ENCODE measurements at places on chromosomes 6 and 20.
A peak's percentile ranks its signal among the peaks of the same experiment; 100 is the strongest.

- DNase-seq, result no peak
These were observed 10.8 kb downstream of the MAVS start for GRCh38 chr20:3857405-3857804.

DNA sequence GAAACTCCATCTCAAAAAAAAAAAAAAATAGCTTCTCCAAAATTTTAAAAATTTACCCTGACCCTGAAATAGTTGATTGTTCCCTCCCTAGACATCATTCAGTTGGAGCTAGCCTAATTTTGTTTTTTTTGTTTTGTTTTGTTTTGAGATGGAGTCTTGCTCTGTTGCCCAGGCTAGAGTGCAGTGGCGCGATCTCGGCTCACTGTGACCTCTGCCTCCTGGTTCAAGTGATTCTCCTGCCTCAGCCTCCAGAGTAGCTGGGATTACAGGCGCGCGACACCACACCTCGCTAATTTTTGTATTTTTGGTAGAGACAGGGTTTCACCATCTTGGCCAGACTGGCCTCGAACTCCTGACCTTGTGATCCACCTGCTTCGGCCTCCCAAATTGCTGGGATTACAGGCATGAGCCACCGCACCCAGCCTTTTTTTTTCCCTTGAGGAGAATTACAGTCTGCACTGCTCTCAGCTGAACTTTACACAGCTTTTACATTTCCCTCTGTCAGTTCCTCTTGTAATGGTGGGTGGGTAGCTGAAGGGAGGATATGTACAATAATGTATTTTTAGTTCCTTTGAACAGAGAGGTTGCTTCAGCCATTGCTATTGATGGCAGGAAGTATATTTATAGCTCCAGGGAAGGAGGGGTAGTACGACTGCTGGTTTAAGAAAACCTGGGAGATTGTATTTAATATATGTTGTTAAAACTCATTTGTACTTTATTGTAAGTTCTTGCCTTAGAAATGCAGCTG lies 27.7 kb downstream of the PTPRA start:
- DNase-seq, result no peak

- no peak for DNase-seq
These were observed 406.8 kb upstream of the SULF2 start for GRCh38 chr20:48192109-48192508.

GRCh38 chr6:79967178-79967577 lies 19.8 kb upstream of the ELOVL4 start:
- no peak for DNase-seq

- no peak for DNase-seq
These were observed 87.3 kb downstream of the SCML4 start for GRCh38 chr6:107736713-107737396.

GRCh38 chr20:37898233-37899104 lies 4.5 kb upstream of the VSTM2L start:
- no peak for DNase-seq

GRCh38 chr6:38715016-38715689 lies at the start of gene DNAH8:
DNAH8 (plus strand) TSS chr6:38715311; CDS start chr6:38722810, 7,499 bp downstream.
- no peak for DNase-seq

GRCh38 chr20:53656293-53657202 lies 62.9 kb upstream of the ZNF217 start:
- no peak for DNase-seq

GRCh38 chr6:140073456-140073855 lies 699.0 kb upstream of the CITED2 start:
- no peak for DNase-seq

DNA sequence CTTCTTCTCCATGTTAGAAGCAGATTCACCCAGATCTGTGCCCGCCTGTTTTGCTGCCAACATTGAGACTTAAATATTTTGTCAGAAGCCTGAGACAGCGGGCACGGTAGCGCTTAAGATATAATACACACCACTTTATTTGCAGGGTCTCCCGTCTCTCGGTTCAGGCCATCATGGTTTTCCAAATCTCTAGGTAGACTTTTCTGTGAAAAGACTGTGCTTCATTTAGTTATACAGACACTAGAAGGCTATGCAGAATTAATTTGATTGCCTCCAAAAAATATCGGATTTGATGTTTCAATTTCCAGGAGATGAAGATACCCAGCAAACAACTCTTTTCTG lies 598 bp downstream of the TBP start:
- DNase-seq, result no peak

GRCh38 chr20:33280000-33280680 lies 2.9 kb upstream of the BPIFB1 start:
- DNase-seq, result no peak

GRCh38 chr6:16787128-16787682 lies 25.9 kb upstream of the ATXN1 start:
- no peak for DNase-seq

DNA sequence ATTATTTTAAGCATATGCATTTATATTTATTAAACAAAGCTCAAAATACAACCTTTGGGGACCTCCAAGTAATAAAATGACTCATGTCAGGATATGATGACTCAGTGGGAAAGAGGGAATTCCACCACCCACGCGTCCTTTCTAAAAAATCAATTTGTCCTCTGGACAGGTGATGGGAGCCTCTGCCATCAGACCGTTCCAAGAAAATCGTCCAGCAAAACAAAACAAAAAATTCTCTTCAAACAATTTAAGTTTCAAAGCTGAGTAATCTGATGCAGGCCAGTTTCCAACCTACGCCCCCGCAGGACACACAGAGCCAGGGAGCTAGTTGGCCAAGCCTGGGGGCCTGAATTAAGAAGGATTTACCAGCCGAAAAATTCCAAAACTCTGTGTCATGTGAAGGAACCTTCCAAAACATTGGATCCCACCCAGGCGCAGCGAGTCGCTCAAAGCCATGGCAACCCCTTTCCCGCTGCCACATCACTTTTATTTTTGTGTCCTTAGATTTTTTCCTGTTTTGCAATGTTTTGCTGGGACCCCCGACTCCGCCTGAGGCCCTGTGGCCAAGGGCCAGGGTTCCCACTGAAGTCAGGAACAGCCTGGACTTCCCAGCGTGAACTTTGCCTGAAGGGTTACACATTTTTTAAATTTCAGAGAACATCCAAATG lies 95.3 kb downstream of the NFATC2 start:
- no peak for DNase-seq

DNA sequence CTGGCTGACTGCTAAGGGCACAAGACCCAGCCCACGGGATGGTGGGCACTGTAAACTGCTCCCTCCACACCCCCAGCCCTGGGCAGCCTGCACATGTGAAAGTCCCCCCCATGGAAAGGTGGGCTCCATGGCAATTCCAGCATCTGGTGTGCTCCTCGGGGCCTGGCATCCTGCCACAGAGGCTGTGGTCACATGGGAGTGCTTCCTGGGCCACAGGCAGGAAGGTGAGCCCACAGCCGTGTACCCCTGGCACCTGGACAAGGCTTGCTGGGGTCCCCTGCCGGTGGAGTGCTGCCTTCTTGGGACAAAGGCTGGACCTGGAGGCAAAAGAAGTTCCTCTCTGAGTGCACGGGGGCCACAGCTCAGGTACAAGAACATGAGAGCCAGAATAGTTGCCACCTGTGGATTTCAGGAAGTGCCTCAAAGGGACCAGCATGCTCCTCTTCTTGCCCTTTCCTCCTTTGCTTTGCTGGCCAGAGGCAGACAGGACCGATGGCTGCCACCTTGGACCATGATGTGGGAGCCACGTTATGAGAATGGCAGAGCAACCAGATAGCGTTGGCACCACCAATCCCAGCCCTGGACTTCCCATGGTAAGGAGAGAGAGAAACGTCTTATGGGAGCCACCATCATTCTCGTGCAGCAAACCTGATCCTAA lies 120.2 kb upstream of the MLN start:
- no peak for DNase-seq

GRCh38 chr6:36223706-36224105 lies 27.2 kb downstream of the BRPF3 start:
- DNase-seq, result no peak

DNA sequence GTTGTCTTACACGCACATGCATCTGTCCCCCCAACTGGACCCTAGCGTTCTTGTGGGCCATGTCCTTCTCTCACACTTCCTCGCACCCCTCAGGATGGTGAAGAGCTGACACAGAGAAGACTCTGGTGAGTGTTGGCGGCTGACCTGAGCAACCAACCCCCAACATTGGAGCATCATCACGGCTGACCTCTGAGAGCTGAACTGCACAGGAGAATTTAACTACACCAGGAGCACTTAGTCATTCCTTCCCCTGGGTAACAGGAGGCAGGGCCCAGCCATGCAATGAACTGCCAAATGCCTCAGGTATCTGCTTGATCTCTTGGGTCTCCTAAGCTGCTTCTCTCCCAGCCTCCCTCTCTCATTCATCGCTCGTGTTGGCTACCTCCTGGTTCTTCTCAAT lies 88.5 kb downstream of the PSMG4 start:
- DNase-seq, result no peak

GRCh38 chr6:12467706-12468670 lies 177.8 kb downstream of the EDN1 start:
- no peak for DNase-seq

DNA sequence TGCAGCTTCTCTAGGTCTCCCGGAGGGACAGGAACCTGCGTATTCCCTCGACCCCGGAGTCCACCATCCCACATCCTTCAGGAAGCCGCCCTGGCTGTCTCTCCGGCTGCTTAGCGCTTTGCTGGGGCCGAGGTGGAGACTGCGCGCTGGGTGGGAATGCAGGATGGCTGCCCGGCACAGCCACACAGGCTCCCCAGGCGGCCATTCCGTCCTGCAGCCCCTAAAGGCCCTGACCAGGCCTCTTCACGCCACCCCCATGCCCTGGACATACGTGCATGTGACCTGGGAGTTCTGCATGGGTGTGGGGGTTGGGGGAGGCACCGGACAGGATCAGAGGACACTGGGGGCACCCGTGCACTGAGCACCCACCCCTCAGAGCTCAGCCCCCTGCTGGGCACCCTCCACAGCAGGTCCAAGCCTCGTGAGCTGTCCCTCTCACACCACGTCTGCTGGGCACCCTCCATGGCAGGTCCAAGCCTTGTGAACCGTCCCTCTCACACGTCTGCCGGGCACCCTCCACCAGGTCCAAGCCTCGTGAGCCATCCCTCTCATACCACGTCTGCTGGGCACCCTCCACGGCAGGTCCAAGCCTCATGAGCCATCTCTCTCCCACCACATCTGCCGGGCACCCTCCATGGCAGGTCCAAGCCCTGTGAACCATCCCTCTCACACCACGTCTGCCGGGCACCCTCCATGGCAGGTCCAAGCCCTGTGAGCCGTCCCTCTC lies 40.4 kb upstream of the CHRNA4 start:
- no peak for DNase-seq

DNA sequence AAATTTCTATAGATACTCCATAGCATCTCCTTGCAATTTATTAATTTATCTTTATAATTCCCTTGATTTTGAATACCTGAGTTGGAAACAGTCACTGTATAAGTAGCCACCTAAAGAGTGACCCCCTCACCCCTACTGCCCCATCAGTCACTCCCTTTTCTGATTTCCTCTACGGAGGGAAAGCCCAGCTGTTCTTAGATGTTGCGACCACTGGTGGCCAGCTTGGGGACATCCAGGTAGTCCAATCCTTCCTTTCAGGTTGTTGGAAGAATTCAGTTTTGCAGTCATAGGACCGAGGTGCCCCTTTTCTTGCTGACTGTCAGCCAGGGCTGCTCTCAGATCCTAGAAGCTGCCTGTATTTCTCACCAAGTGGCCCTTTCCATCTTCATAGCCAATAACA lies 87.8 kb downstream of the BMP6 start:
- DNase-seq, result no peak

GRCh38 chr6:37732688-37733087 lies 35.0 kb upstream of the MDGA1 start:
- DNase-seq, result no peak

- no peak for DNase-seq
These were observed 681 bp downstream of the DIDO1 start for GRCh38 chr20:62925420-62926228.

- DNase-seq, result no peak
These were observed 115.9 kb downstream of the QRSL1 start for GRCh38 chr6:106745197-106745770.

- no peak for DNase-seq
These were observed 427.4 kb upstream of the JAG1 start for GRCh38 chr20:11101243-11101642.

DNA sequence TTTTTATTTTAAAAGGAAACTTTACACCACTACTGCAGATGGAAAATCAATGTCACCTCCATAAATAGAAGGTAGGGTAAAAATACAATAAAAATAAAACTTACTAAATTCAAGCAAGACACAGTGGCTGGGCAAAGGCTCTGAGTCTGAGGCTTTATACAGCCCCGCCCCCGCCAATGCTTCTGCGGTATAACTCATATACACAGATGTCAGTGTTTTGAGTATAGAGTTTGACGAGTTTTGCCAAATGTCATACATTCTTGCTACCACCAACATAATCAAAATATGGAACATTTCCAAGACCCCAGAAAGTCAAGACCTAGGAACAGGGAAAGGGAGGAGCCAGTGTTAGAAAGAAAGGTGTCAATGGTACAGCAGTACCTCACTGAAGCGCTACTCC lies 12.8 kb downstream of the NFATC2 start:
- peak; percentile 40 for DNase-seq

DNA sequence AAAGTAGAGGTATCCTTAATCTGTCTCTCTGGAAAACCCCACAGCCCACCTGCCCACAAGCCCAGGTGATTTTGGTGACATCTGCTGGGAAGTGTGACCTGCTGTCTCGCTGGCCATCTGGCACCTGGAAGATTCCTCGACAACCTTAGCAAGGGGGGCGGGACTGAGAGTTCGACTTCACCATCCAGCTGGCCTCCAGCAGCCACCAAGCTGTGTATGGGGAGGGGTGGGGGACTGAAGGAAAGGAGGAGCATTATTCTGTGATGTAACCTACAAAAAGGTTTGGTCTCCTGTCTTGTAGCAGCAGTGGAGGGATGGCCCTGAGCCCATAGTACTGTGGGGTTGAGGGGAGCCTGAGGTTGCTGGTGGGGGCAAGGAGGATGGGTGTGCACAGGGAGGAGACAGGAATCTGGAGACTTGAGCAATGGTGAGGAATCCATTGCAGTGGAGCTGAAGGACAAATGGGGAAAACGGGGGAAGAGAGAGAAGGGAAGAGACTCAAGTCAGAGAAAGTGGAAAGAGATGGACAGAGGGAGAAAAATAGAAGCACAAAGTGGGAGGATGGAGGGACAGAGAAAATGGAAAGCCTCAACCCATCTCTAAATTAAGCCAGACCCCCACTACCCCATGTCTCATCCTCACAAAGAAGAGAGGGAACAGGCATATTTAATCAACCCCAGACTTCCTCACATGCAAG lies 4.0 kb downstream of the LY6G6F start:
- DNase-seq, result no peak

- DNase-seq, result no peak
These were observed 46.0 kb upstream of the BLCAP start for GRCh38 chr20:37573626-37574198.

- DNase-seq, result no peak
These were observed 119.5 kb downstream of the PHACTR3 start for GRCh38 chr20:59723607-59724456.

Measured in stimulated activated CD8-positive, alpha-beta memory T cell treated with anti-CD3 and anti-CD28 coated beads, Interleukin-15, amount 100 ng/mL, for 24 hours (primary cell).